Activated CD4-positive, CD25-positive, alpha-beta regulatory T cell (primary cell): ENCODE measurements at places on chromosomes 7 and 10.

GRCh38 chr10:7092603-7093002 lies 318.2 kb downstream of the SFMBT2 start:
- DNase-seq: no peak

GRCh38 chr10:119588071-119588470 lies 8.7 kb downstream of the TIAL1 start:
- DNase-seq: no peak

DNA sequence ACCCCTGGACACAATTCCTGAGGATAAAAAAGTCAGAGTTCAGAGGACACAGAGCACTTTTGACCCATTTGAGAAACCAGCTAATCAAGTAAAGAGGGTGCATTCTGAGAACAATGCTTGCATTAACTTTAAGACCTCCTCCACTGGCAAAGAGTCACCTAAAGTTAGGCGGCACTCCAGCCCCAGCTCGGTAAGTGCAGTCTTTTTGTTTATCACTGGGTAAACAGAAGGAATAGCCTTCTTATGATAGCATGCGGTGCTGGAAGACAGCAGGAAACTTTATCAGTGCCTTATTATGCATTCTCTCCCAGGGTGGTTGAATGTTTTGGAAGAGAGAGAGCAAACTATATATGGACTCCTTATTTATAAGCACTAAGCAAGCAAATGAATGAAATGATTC lies 130.5 kb downstream of the CDK14 start:
- DNase-seq: no peak

DNA sequence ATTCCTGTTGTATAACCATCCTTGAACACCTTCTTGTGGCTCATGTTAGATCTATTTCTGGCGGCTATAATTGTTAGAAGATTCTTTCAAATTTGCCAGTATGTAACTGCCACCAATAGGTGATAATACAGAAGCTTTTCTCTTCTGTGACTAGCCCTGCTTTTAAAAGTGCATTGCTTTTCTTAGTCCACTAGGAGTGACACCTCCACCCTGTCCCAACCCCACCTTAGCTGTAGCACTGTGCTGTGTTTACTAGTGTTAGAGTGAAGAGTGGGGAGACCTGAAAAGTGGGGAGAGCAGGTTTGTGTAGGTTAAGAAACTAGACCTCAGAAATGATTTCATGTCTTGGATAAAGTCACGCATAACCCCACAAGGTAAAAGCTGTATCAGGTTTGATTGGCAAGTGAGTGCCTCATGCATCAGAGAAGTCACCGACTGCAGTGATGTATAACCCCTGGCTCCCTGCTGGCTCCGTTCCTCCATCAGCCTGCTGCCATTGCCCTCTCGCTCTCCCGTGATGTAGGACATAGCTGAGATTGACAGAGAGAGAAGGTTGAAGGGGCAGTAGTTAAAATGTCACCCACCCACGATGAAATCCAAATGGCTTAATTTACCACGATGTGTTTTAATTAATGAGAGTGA lies 12.5 kb downstream of the NPVF start:
- DNase-seq: no peak

GRCh38 chr7:32942415-32943251 lies 14.6 kb upstream of the FKBP9 start:
- peak; percentile 11 for DNase-seq

DNA sequence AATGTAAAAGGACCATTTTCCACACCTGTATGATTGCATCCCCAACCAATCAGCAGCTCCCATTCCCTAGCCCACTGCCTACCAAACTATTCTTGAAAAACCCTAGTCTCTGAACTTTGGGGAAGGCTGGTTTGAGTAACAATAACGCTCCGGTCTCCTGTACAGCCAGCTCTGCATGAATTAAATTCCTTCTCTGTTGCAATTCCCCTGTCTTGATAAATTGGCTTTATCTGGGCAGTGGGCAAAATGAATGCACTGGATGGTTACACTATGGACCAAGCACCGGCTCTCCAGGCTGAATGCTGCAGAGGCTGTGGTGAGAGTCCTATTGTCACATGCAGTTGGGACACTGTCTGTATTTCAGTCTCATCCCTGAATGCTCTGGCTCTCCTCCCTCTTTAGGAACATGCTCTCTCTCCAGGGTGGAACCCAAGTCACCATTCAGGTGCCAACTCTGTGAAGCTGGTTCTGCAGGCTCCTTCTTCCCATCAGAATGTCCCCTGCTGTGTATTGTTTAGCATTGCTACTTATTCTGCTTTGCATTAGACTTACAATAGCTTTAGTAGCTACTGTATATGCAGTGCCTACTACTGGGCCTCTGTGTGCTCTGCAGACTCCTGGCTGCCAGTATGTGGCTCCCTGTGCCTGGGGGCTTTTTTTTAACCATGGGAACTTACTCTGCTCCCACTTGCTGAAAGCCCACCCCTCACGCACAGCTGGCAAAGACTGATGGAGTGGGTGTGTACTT lies 6.9 kb downstream of the CCL24 start:
- DNase-seq: no peak

DNA sequence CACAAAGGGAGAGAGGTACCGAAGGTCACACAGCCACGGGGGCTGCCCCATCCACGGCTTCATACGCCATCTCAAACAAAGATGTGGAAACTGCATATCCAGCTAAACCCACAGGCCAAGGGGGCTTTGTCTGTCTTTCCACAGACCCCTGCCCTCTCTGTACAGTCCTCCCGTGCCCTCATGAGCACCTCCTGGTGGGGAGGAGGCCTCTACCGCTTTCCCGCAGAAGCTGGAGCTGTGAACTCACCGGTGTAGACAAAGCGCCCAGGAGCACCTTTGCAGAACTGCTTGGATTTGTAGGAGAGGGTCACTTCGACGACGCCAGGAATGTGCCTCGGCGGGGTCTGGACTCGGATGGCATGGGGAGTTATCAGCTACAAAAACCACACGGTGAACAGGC lies 97.2 kb downstream of the EBF3 start:
- DNase-seq: no peak

DNA sequence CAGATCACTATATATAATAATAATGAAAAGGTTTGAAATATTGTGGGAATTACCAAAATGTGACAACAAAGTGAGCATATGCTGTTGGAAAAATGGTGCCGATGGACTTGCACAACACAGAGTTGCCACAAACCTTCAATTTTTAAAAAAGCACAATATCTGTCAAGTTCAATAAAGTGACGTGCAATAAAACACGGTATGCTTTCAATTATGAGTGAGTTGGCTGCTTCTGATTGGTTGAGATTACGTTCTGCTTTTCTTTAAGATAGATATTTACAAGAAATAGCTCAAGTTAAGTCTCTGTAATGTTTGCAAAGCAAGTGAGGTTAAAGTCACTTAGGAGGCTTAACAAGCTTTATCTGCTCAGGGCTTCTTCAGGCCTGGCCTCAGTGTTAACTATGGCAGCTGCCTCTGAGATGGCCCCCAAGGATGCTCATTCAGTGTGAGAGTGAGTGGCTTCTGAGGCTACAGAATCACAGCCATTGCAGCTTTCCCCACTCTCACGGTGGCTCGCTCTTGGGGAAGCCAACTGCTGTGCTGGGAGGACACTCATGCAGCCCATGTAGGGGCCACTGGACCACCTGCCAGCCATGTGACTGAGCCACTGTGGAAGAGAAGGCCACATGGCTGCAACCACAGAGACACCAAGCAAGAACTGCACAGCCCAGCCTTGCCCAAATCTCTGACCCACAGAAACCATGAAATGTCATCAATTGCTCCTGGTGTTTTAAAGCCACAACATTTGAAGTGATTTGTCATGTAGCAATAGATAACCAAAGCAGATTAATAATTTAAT lies 78.3 kb upstream of the TMEM72 start:
- no peak for DNase-seq

DNA sequence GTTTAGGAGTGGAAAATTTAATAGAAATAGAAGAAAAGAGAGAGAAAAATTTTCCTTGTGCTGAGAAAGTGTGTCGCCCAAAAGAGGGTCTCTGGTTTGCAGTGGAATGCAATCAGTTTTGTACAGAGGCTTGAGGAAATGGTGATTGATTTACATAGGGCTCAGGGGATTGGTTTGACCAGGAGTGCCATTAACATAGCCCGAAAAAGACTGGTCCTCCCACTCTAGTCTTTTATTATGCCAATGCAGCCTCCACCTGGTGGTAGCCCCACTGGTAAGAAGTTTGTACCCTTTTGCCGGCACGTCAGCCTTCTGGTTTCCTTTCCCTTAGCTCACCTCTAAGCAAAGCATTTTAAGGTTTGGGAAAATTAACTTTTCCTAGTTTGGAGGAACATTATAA lies 885.3 kb downstream of the XPNPEP1 start:
- no peak for DNase-seq

GRCh38 chr7:41873741-41874140 lies 170.9 kb upstream of the INHBA start:
- DNase-seq: no peak
